ENCODE measurements at places on chromosomes 6 and 20. TPM values are rescaled to one million over a fixed set of nuclear protein-coding genes. Genes with fewer than 3 reads are reported as not detected.

- no peak for DNase-seq
These were observed 202.6 kb downstream of the SOD2 start for GRCh38 chr6:159490298-159490937.

- no peak for DNase-seq
These were observed 210.8 kb upstream of the FUT9 start for GRCh38 chr6:95804847-95805541.

- DNase-seq, result no peak
These were observed 8.3 kb downstream of the MDGA1 start for GRCh38 chr6:37689381-37689780.

- DNase-seq, result no peak
These were observed 5.9 kb upstream of the BPI start for GRCh38 chr20:38297916-38298674.

GRCh38 chr6:37061157-37061804, 55.8 kb downstream of the FGD2 start:
- no peak for DNase-seq

GRCh38 chr6:102759415-102759814, 1365.9 kb downstream of the GRIK2 start:
- no peak for DNase-seq

- no peak for DNase-seq
These were observed 33.6 kb downstream of the GFOD1 start for GRCh38 chr6:13453771-13454251.

- DNase-seq, result no peak
These were observed 1024.3 kb upstream of the MAP3K7 start for GRCh38 chr6:91611190-91611589.

- DNase-seq, result no peak
These were observed 254.6 kb downstream of the UST start for GRCh38 chr6:149001422-149001821.

DNA sequence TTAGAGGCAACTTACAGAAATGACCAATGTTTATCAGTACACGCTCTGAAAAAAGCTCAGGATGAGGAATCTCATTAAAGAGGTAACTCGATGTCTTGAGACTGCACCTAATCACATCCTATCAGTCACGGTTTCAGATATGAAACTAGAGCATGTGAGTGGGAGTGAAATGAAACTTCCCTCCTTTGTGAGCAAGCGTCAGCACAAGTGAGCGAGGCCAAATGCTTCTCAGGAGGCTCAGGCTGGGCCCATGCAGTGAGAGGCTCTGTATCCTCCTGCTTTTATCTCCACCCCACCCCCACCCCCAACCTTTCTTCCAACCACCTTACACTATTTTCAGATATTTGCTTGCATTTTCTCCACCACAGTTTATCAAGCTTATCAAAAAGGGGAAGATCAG, 140.8 kb upstream of the RIMS1 start:
- DNase-seq, result no peak

DNA sequence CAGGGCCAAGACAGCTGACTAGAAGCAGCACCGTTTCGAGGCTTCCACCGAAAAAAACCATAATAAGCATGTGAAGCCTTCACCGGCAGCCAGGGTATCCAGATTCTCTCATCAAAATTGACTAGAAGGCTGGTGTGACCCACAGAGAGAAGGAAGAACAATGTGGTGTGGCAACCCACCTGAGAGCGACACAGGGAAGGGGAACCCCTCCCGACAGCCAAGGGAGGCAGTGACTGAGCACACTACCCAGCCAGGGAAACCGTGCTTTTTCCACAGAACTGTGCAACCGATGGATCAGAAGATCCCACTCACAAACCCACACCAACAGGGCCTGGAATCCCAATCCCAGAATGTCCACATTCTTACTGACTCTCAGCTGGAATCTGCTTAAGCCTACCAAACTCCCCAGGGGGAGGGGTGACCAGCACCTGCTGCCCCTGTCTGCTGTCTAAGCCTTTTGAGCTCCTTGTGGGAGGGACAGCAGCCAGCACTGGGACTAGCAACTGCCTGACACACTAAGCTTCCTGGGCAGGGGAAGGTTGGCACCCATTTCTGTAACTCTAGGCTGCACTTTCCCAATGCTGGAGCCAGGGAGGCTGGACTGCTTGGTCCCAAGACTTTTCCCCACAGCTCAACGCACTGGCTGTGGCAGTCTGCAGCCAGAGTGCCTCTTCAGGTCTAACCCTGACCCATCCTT, 231.9 kb upstream of the FAM83B start:
- DNase-seq, result no peak

DNA sequence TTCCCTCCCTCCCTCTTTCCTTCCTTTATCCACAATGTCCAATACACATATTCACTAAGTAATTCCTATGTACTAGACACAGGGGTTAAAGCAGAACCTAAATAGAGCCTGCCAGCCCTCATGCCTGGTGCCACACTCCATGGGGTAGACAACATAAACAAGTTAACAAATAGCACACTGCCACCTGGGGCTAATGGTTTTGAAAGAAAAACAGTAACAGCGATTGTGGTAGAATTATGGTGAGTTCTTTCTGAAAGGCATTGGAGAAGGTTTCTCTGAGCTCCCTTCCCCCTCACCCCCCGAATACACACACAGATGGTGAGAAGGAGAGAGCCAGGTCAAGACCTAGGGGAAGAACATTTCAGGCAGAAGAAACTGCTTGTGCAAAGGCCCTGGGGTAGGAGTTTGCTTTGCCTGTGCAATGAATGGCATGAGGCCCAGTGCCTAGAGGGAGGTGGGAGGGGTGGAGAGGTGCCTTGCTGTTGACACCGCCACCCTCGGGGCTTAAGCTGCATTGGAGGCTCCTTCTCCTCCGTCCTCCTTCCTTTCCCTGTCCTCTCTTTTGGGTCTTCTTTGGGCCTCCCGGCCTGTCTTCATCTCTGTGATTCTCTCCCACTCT, 502.4 kb upstream of the SULF2 start:
- no peak for DNase-seq

DNA sequence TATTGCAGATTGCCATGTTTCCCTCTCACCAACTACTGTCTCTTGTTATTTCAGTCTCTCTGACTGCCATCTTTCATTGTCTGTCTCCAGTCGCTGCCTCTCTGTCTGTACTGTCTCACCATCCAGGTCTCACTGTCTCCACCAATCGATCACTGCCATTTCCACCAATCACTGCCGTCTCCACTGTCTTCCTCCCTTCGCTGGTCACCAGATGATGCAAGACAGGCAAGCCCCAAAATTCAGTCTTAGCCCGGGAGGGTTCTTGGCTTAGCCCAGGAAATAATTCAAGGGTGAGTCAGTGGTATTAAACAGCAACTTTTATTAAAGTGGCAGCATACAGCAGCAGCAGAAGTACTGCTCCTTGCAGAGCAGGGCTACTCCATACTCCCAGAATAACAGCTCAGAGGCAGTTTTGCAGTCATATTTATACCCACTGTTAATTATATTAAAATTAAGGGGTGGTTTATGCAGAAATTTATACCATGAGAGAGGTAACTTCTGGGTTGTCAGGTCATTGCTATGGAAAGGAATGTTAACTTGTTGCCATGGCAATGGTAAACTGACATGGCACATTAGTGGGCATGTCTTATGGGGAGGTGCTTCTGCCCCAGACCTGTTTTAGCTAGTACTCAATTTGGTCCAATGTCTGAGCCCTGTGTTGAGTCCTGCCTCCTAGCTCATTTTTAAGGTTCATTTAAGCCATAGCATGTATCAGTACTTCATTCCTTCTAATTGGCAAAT, 23.0 kb upstream of the ECHDC1 start:
- no peak for DNase-seq

DNA sequence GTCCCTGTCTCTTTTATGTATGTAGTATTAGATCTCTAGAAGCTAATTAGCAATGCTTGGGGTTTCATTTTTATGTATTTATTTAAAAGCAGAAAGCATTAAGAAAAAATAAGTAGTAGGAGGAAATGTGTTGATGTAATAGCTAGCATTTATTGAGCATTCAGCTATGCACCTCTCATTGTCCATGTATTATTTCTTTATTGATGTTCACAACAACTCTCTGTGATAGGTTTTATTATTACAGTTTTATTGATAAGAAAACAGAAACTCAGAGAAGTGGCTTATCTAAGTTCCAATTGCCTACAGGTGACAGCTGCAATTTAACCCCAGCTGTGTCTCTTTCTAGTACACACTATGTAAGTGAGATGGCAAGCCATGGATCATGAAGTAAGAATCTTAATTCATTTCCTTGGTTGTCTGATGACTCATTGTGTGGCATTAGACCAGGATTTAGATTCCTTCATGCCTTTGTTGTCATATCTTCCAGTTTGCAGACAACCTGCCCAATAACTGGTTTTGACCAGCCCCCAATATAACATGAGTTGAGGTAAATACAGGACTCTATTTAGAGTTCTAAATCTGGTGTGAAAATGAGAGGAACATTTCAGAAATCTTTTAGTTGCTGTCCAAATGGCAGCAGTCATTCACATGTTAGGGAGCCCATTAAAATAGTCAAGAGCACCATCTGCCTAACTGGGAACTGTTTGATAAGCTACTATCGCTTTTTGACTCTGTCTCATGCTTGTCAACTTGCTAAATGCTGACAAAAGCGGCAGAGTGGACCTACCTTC, 170.8 kb upstream of the PHACTR1 start:
- DNase-seq, result no peak

- no peak for DNase-seq
These were observed 139.4 kb downstream of the PHF3 start for GRCh38 chr6:63774961-63775360.

DNA sequence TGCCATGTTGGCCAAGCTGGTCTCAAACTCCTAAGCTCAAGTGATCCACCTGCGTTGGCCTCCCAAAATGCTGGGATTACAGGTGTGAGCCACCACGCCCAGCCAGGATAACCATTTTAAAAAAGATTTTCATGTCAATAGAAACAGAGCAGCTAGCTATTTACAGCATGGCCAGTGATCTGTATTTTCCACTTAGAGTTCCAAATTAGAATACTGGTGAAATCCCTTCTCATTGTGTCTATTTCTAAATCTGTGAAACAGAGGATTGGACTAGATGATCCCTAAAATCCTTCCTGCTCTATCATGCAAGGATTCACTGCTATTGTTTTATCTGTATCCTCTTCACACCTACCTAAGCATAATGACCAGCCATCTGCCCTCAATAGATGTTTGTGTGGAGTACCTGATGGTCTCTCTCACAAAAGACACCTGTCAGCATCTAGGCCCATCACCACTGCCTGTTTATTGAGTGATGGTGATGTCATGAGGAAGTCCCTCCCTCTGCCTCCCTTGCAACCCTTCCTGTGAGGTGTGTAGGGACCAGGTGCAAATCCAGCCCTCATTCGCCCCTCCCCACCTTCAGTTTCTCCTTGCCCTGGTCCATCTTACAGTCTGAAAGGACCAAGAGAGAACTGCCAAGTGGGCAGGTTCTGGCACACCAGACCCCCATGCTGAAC, 26.5 kb upstream of the SMIM29 start:
- no peak for DNase-seq

GTSF1L gene
- total RNA-seq, result not detected

C6orf118 gene
- total RNA-seq, result 13.8 TPM

PRICKLE4 gene
- total RNA-seq, result 9.3 TPM
